Fibroblast of skin of scalp (primary cell): ENCODE measurements at places on chromosomes 7 and 10.

DNA sequence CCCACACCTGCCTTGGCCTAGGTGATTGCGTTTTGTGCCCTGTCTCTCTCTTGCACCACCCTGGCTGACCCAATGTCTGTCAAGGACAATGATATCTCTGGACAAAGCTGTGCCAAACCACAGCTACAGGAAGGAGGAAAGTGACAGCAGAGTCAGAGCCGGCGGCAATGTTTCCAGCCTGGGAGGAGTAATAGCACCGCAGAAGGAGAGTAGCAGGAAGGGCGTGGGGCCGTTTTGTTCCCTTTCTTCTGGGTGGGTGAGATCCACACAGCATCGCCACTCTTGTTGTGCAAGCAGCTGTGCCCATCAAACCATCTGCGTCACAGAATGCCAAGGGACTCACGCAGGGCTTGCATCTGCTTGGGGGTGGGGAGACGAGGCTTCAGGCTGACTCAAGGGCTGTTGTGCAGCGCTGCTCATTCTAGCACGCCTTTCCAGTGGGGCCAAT, 341.6 kb upstream of the AUTS2 start:
- DNase-seq = peak; percentile 73

DNA sequence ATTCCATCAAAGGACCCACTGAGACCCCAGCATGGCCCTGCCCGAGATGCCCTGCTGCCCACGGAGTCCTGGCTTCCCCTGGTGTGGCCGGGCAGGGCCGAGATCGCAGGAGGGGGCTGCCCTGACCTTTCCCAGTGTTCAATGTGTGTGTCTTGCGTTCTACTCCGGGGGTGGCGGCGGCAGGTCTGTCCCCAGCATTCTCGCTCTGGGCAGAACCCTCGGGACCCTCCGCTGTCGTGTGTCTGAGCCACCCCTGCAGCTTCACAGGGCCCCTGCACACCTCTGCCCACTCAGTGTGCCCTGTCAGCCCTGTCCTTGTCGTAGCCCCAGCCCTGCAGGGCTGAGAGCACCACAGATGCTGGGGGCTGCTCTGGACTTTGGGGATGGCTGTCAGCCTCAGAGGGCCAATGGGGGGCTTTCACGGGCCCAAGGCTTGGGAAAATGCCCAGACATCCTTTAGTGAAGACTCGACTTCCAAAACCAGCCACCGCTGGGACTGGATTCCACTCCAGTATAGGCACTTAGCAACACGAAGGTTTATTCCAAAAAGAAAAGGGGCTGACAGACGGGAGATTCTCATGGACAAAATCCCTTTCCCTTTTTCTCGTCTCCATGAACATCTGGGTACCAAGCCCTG, 30.0 kb upstream of the KNDC1 start:
- no peak for DNase-seq

GRCh38 chr10:4093438-4093837, 308.4 kb upstream of the KLF6 start:
- DNase-seq = no peak

DNA sequence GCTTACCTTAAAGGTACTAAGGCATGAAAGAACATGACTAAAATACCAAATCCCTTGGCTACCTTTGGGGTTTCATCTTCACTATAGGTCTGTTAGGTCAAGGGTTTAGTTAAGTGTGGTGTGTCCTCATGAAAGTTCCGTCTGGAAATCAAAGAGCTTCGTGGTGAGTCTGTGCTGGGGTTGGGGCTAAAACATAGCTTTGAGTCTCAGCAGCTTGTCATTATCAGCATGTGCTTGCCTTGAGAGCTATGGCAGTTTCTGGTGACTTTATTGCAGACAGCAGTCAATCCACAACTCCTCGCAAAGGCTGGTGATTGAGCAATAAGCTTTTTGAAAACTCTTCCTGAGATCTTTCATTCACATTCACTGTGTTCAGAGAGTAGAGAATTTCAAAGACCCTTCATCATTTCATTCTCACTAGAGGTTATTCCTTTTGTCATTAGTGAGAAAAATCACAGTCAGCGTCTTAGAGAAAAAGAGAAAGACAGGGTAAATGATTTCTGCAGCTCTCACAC, 53.2 kb upstream of the CCDC6 start:
- no peak for DNase-seq

DNA sequence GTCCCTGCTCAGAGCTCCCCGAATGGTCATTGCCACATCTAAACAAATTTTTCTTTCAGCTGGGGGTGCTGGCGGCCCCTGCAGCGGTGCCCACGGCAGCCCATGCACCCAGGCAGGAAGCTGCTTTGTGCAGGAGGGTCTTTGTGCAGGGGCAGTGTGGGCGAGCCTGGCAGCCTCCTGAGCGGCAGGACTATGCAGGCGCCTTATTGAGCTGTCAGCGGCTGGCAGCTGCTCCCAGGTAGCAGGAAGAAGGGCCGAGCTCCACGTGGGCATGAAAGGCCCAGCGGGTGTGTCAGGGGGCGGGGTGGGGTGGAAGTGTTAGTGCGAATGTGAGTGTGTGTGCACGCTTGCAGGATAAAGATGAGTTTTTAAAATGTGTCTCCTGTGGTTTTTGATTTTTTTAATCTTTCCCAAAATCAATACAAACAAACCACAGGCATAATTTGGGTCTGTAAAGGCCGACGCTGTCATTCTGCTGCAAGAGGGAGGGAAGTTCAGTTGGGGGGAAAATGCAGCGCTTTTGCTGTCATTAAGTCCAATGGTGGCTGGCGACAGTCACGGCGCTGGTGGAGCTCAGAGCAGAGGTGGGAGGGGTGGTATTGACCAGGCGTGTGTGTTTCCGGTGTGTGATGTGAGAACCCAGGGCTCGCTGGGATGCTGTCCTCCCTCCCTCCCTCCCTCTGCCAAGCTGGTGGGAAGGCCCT, 83.9 kb downstream of the LHPP start:
- DNase-seq = no peak

GRCh38 chr10:45421221-45422097, 47.4 kb downstream of the ALOX5 start:
- DNase-seq = no peak

DNA sequence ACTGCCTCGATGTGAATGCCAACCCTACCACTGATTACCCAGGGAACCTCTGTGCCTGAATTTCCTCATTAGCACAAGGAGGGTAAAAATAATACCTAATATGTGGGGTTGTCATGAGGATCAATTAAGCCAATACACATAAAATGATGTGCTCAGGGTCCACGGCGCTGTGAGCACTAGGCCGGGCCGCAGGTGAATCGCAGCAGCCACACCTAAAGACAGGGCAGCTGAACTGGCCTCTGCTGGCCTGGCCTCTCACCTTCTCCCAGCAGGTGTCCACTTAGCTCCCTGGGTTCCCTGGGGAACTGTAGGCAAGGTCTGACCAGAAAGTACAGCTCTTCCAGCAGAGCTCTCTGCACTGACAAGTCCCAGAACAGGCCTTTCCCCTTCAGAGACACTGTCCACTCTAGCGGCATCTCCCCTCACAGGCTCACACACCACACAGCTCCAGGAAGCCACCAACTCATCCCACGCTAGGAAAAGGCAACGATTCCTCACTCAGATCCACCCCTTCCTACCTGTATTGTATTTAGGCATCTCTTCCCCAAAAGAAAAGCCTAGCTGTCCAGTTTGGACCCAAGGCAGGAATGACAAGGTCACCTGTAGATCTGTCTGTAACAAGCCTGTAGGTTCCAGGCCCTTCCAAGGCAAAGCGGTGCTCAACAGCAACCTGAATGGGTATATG, 273.1 kb downstream of the USP6NL start:
- no peak for DNase-seq

GRCh38 chr7:502296-502695, 17.4 kb downstream of the PDGFA start:
- DNase-seq = no peak

- no peak for DNase-seq
Observed at GRCh38 chr7:80736371-80737125, 98.1 kb downstream of the CD36 start.

DNA sequence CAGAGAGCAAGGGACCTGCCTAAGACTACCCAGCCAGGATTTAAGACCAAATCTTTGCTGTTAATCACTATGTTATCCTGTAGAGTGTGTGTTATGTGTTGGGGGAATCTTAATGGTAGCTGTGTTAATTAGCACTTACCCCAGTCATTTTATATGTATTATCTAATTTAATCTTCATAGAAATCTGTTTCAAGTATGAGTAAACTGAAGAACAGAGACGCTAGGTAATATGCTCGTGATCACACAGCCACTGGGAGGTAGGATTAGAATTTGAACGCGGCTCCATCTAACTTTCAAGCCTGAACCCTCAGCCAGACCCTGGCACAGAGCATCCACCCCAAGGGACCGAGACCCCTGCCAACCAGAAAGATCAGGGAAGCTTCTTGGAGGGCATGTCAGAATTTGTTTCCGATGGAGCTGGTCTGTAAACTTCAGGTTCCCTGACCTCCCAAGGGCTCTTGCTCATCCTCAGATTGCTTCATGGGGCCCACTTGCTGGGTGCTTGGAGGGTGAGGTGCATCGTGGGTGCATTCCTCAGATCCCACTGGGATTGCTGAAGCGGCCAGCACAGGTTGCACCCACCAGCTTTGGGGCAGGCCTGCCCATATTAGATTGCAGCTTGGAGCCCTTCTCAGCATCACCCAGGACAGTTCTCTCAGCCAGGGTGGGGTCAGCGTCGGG, 105.0 kb downstream of the ZMIZ1 start:
- DNase-seq = no peak

- peak; percentile 35 for DNase-seq
Observed at GRCh38 chr10:124647421-124648130, 96.6 kb downstream of the FAM53B start.

- no peak for DNase-seq
Observed at GRCh38 chr10:57786850-57787750, 480.6 kb downstream of the IPMK start.

- no peak for DNase-seq
Observed at GRCh38 chr10:70837660-70838059, 21.9 kb downstream of the SGPL1 start.

- no peak for DNase-seq
Observed at GRCh38 chr7:82275342-82275741, 168.2 kb downstream of the CACNA2D1 start.

- peak; percentile 65 for DNase-seq
Observed at GRCh38 chr7:121301446-121302213, 27.2 kb upstream of the WNT16 start.

- DNase-seq = no peak
Observed at GRCh38 chr10:35659456-35659855, 17.4 kb upstream of the FZD8 start.

GRCh38 chr10:101215397-101216206, 13.7 kb downstream of the LBX1 start:
- no peak for DNase-seq

GRCh38 chr7:128405471-128406313, 4.1 kb downstream of the IMPDH1 start:
- peak; percentile 47 for DNase-seq

- no peak for DNase-seq
Observed at GRCh38 chr7:115840702-115841101, 189.9 kb downstream of the TFEC start.

GRCh38 chr7:51017576-51018535, 235.2 kb upstream of the GRB10 start:
- no peak for DNase-seq
